ENCODE measurements at places on chromosomes 4 and X.
A peak's percentile ranks its signal among the peaks of the same experiment; 100 is the strongest.

DNA sequence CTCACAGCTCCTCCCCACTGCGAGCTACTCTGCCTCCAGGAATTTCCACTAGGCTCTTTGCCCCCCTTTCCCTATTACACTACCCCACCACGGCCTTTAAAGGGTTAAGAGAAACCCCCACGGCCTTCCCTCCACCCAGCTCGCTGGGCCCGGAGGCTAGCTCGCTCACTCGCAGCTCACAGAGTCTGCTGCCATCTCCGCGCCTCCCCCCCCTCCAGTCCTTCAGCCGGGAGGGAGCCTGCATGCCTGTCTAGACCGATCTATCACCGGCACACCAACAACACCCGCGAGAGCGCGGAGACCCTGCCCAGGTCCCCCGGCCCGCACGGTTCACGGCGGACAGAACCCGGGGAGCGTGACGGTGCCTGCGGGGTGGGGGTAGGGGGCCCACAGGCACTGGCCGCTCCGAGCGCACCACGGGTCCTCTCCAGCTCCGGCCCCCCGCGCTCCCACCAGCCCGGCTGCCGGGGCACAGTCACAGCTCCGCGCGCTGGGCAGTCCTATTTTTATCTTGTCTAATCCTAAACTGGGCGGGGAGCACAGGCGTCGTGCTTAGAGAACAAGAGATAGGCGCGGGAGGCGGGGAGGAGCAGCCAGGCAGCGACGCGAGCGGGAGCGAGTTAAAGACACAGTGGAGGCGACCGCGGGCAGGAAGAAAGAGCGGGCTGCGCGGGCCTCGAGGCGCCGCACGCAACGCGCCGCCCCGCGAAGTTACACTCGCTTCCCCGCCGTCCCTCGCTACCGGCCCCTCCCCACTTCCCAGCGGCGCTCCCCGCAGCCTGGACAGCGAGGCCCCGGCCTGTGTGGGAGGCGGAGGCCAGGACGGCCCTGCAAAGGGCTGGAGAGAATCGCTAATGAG, 3.5 kb downstream of the BCOR start:
- DNase-seq: no peak

GRCh38 chr4:13750594-13750993, 123.1 kb upstream of the BOD1L1 start:
- no peak for DNase-seq

- no peak for DNase-seq
These were observed 544.7 kb downstream of the NLGN4X start for GRCh38 chrX:5683996-5684395.

- no peak for DNase-seq
These were observed 34.8 kb downstream of the LIN54 start for GRCh38 chr4:82975792-82976191.

GRCh38 chr4:121448231-121448630, 67.4 kb upstream of the QRFPR start:
- no peak for DNase-seq

DNA sequence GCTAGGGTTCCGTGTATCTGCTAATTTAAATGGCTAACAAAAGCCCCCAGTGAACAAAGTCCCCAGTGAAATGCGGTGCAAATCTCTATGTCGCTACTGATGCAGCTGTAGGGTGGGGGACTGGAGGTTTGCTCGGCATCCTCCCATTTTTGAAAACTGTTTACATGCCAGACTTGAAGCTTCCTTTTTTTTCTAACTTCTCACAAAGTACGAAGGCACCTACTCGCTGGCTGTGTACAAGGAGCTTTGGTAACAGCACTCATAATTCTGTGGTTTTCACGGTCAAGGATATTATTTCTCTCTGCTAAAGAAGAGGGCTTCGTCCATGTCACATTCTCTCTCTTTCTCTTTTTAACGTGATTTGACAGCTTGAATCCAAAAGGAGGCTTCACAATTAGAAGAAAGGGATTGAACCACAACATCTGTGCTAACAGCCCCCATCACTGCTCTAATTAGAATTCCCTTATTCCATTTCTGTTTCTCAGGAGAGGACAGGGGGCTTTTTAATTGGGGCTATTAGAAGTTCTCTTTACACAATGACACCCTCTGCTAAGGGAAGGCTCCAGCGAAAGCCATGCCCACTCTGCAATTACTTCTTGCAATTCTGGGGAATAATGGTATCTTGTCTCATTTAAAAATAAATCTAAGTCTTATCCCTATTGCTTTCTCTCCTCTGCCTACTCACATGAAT, 46.7 kb downstream of the TMEM156 start:
- no peak for DNase-seq

- DNase-seq: no peak
These were observed 607.1 kb downstream of the PCDH18 start for GRCh38 chr4:136925203-136925602.

- DNase-seq: no peak
These were observed 931.7 kb downstream of the CENPC start for GRCh38 chr4:66613591-66613990.

DNA sequence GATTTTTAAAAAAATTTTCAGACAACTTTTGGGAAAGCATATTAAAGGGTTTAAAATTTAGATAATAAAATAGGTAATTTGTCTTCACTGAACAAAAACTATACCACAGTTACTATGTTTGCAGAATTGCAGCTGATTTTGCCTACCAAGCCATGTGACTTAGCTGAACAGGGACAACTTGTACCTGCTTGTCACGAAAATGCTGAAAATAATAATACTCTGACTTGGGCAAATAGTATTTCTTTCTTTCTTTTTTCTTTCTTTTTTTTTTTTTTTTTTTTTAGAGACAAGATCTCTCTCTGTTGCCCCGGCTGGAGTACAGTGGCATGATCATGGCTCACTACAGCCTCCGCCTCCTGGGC, 225.2 kb upstream of the PPP1R2C start:
- DNase-seq: no peak

GRCh38 chrX:14354521-14354920, 174.8 kb upstream of the GLRA2 start:
- no peak for DNase-seq

DNA sequence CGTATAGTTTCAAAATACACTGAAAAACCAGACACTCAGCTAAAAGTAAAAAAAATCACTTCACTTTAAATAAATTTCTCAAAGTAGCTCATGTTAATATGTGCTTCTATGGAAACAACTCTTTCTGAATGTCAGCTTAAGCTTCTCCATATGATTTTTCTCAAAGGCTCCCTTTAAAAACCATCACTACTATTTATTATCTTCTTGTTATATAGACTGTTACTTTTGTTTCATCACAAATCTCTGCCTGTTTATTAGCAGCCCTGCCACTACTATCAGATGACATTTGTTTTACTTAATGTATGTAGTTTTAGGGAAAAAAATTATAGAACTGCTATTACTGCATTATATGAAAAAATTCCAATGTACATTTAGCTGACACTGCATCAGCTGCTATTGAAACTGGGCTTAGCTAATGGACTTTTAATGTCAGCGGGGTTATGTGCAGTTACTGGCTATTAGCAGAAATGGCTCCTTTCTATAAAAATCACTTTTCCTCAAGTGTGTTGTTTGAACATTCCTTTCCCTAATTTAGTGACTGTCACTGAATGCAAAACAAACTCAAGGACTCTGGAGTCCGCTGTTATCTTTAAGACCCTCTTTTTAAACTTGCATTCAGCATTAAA, 10.8 kb downstream of the UNC5C start:
- no peak for DNase-seq

GRCh38 chrX:119477812-119478232, 9.6 kb downstream of the SLC25A5 start:
- no peak for DNase-seq

DNA sequence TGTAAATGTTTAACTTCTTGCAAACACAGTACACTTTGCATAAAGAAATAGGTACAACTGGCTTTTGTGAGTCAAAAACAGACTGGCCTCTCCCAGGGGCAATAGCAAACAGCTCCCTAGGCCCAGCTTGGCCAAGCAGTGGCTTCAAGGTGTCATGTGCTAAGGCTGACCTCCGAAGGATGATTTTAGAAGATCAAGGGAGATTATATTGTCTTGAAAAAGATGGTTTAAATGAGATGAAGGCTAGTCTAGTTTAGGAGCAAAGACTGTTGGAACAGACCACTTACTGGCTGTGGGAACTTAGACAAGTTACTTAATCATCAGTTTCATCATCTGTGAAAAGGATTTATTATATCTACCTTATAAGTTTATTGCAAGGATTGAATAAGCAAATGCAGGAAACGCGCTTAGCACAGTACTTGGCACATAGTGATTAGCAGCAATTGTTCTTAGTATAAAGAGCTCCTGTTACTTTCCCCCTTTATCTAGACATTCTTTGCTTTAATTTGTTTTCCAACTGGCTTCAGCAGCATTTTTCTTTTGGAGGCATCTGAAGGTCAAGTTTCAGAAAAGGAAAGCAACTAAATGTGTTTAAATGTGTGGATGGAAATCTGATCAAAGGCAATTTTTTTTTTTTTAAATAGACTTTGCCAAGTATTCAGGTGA, 17.2 kb downstream of the ANXA3 start:
- no peak for DNase-seq

DNA sequence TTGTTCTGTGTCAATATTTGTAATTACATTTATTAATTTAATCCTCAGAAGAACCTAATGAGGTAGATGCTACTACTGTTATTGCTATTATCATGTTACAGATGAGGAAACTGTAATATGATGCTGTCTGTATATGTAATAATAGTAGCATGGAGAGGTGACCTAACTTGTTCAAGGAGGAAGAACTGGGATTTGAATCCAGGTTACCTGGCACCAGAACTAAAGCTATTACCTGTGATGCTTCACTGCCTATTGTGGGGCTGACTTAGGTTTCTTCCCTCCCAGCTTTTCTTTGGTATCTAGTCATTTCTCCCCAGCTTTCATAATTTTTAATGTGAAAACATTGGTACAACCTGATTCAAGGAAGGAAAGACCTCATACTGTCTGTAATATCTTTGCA, 43.6 kb downstream of the RAPGEF2 start:
- no peak for DNase-seq

GRCh38 chr4:71201057-71201456, 137.8 kb upstream of the SLC4A4 start:
- DNase-seq: no peak

DNA sequence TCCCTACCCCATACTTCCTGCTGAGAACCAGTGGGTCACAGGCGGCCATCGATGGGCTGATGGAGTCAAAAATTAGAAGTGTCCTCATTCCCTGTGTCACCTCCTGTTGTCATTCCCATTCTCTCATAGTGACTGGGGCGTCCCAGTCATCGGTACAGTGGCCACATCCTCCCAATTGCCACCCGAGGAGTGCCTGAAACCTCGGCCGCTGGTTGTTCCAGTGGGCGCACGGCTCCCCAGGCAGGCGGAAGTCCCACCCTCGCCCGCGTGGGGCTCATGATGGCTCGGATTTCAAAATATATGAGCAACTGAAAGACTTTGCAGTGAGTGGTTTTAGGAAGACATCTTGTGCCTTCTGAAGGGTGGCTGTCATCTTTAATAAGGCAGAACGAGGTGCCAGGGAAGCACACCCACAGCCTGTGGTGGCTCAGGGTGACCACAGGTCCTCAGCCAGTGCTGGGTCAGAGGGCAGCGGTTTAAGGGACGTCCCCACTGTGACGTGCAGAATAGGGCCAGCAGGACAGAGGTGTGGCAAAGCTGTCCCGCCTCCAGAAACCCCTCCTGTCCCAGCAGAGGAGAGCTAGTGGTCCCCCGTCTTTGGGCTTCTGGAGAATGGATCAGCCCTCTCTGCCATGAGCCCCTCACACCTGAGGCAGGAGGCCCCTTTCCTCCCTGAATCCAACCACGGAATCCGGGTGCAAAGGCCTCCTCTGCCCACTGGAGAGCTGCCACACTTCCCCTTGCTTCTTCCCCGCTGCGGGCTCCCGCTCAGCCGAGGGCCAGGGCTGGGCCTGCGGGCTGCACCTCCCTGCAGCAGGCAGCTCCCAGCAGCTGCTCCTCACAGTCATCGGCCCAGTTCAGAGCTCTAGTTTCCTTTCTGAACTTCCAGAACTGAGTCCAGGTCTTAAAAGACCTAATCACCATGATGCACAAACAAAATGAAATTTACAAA, 90.4 kb downstream of the ABLIM2 start:
- no peak for DNase-seq

DNA sequence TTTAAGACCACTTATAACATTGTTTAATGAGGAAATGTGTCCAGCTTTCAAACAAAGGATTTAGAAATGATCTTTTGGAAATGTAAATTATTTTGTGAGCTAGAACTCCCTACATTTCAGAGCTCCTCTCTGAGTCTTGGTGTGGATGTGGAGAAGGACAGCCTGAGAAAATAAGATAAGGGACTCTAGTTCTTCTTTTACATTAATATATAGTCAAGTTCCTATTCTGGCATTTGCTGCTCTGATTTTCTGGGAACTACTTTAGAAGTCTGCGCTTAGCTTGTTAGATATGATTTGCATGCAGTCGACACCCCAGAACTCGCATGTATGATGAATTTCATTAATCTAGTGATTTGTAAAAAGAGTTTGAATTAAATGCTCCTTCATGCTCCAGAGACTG, 45.5 kb downstream of the TSPAN7 start:
- no peak for DNase-seq

GRCh38 chr4:76748649-76749048, 149.3 kb downstream of the SOWAHB start:
- peak; percentile 31 for DNase-seq

DNA sequence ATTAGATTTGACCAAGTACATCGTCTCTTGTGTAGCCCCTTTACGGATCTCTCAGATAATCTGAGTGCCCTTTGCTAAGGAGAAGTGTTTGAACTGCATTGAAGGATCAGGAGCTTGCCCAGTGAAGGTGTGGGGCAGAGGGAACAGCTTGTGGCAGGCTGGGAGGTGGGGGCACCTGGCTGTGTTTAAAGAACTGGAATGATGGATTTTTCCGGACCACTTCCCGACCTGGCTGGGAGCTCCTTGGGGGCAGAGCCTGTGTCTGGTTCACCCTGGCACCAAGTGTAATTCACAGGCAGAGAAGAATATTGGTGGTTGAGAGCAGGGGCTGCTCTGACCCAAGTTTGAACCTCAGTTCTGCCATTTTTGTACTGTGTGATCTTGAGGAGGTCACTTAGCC, 18.5 kb downstream of the TBC1D14 start:
- no peak for DNase-seq

- no peak for DNase-seq
These were observed 86.0 kb downstream of the WWC2 start for GRCh38 chr4:183185018-183185417.

DNA sequence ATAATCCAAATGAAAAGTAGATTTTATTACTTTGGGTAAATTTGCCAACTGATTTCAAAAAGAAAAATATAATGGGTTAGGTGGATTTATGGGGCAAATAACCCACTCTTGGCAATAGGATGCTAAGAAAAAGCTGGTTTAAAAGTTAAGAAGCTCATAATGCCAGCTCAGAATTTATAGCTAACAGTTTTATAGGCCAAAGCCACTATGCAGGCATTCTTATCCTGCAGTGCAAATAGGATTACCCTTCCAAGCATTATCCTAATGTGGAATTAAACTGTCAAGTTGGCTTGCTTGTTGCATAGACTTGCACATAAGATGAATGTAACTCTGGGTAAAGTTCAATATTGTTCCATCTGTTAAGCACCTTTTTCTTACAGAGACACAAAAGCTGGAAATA, 703.0 kb downstream of the PCDH18 start:
- DNase-seq: no peak

DNA sequence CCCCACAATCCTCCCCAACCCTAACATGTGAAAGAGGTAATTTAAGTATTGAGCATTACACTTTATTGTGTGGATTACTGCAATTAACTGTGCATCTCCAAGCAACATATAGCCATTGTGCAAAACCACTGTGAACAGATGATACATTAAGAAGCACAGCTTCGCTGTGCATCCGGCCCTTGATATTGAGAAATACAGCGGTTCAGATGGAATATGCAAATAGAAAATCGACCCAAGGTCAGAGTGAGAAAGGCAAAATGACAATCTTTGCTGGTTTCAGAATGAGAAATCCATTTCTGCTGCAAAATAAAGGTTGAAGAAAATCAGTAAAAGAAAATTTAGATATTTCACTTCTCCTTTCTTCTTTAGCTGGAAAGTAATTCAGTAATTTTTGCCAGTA, 805.9 kb upstream of the GRID2 start:
- no peak for DNase-seq
